Choroid plexus epithelial cell (primary cell): ENCODE measurements at places on chromosomes 2 and 18.

- no peak for DNase-seq
Observed at GRCh38 chr18:4581966-4582365, 126.9 kb upstream of the DLGAP1 start.

GRCh38 chr2:192186806-192187205 is 7.9 kb downstream of the TMEFF2 start:
- DNase-seq = no peak

GRCh38 chr2:100113990-100114433 is 28.4 kb downstream of the AFF3 start:
- no peak for DNase-seq

DNA sequence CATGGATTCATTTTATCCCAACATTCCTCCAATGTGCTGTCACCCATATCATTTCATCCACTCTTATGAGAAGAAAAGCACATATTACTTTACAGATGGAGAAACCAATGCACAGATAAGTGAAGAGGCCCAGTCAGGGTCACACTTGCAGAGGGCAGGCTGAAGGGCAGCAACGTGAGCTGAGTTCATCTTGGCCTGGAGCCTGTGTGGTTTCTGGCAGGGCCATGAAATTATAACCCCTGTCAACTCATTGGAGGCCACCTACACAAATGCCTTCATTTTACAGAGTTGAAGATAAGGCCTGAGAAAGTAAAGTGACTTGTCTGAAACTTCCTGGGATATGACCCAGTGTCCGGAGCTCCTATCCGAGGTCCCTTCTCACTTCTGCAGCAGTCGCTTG is 88.4 kb upstream of the NRP2 start:
- DNase-seq = peak; percentile 7

DNA sequence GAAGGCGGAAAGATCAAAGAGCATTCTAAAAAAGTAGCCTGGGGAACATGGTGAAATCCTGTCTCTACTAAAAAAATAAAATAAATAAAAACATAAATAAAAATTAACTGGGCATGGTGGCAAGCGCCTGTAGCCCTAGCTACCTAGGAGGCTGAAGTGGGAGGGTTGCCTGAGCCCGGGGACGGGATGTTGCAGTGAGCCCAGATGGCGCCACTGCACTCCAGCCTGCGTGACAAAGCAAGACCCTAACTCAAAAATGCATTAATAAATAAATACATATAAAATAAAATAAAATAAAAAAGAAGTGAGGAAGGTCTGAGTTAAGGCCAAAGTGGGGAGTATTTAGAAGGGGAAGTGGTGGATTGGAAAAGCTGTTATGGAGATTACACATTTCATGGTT is 1.3 kb upstream of the PSMD14 start:
- DNase-seq = no peak

- peak; percentile 99 for DNase-seq
Observed at GRCh38 chr2:168427451-168427850, 28.6 kb upstream of the CERS6 start.

DNA sequence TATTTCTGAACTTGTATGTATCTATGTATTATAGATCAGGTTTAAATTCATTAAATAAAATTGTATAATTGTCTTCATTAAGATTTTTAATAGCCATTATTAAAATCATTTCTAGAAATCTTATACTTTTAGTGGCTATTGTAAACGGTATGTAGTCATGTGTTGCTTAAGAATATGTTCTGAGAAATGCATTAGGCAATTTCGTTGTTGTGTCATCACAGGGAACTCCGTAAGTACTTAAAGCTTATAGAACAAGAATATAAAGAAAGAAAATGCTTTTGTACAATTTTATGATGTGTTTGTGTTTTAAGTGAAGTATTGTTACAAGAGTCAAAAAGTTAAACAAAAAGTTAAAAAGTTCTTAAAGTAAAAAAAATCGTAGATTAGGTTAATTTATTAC is 765.8 kb downstream of the METTL4 start:
- DNase-seq = no peak

GRCh38 chr2:68832233-68832869 is 38.8 kb downstream of the BMP10 start:
- DNase-seq = peak; percentile 69

GRCh38 chr2:215271446-215271845 is 40.4 kb upstream of the ATIC start:
- no peak for DNase-seq

DNA sequence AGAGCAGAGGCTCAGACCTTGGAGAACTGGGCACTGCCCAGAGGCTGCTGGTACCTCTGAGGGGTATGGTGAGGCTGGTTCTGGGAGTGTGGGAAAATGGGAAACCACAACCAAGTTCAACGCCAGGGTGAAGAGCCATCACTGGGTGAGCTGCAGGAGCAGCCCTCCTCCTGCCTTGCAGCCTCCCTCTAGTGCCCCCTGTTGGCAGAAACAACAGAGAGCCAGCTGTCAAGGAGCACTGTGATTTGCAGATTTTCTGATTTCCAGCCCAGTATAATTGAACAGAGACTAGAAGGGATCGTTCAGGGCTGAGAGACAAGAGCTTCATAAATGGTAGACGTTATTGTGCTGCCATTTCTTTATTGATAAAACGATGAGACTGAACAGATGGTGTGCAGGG is 50.5 kb downstream of the MAPK4 start:
- no peak for DNase-seq

DNA sequence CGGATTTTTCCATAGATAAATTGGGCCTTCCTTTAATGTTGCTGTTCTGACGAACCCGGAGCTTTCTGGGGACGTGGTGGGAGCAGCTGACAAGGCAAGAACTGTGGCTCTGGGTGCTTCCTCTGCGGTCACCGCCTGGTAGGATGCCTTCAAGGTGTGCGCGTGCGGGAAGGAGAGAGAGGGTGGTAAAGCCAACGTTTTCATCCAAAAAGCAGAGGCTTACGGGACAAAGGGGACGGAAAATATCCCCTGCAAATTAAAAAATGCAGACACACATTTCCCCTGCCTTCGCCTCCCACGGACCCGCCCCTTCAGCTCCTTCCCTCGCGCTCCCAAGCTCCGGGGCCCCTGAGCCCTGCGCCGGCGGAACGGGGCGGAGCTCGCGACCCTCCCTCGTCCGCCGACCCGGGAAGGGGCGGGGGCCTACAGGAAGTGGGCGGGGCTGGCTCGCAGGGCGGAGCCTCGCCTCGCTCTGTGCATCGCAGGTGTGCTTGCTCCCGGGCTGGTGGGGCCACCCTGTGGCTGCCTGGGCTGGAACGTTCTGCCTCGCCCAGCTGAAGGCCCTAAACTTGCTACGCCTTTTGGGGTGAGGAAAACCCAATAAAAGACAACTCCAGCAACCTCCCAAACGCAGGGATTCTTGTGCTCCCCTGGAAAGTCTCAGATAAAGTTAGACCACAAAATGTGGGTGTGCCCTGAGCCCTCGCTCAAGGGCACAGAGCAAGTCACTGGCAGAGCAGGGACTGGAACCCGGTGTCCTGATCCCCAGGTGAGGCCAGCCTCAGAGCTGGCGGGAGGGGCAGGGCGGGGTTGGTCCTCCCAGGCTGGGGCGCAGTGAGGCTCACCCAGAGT is 25.4 kb upstream of the SLC66A3 start:
- DNase-seq = peak; percentile 23

DNA sequence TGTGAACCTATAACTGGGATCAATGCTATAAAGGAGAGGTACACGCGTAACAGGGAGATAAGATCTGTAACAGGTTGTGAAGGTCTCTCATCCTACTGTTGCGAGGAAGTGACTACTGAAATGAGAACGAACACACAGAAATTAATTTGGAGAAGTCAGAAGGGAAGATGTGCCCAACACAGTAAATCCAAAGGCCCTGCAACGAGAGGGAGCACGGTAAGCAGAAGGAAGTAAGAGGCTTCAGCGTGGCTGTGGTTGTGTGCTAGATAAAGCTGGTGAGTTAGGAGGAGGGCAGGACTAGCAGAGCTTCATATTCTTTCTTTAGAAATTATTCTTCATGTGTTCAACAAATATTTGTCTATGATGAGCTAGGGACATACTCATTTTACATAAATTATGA is 2.5 kb upstream of the ATG16L1 start:
- no peak for DNase-seq

- no peak for DNase-seq
Observed at GRCh38 chr2:69961496-69961895, at the start of gene ASPRV1. Gene ASPRV1 (minus strand): TSS chr2:69961631. CDS start chr2:69961436, 195 bp downstream.

- DNase-seq = no peak
Observed at GRCh38 chr2:102126660-102127059, 15.9 kb upstream of the IL1R1 start.

DNA sequence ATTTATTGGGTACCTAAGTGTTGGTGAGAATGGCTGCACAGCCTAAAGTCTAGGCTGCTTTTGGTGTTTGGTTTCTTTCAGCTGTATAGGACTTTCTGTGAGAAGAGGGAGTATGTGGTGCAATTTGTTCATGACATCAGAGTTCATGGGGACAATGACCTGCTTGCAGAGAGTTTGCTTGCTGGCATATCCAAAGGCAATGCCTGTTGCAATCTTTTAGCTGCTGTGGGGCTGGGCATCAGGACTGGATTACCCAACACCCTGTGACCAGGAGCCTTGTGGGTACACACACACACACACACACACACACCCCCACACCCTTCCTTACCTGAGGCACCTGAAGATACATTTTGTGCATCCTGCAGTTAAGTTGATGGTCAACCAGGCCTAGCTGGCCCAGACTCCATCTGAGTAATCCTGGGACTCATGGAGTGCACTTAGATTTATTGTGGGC is 68.4 kb downstream of the LIPG start:
- no peak for DNase-seq

DNA sequence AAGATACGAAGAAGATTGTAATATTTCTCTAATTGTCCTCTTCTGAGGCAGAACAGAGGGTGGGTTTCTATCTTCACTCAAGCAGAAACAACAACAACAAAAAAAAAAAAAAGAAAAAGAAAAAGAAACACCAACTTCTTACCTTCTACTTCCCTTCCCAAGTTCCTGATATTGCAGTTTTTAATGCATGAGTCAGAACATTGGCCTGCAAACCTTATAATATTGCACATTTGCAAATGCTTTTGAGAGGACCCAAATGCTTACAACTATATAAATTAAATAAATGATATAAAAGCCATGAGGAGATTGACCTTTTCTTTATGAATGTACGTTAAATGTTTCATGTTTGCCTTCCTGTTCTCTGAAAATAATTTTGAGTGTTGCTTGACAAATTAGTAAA is 37.3 kb downstream of the PAX3 start:
- DNase-seq = no peak

DNA sequence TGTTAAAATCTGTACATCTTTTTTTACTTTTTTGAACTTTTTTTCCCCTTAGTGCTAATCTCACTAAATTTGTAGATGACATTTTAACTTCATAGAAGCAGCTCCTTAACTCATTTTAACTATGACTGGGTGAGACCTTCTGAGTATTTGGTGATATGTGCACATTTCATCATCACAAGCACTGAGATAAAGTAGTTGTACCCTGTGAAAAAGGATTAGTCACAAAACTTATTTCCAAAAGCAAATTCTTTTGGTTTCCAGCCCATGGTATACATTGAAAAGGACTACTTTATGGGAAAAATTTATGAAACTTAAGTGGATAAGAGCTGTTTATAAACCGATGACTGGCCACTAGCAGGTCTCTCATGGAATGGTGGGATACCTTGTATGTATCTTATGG is 581.5 kb downstream of the PLCL1 start:
- no peak for DNase-seq

GRCh38 chr2:60365556-60365955 is 187.9 kb downstream of the BCL11A start:
- DNase-seq = peak; percentile 15

DNA sequence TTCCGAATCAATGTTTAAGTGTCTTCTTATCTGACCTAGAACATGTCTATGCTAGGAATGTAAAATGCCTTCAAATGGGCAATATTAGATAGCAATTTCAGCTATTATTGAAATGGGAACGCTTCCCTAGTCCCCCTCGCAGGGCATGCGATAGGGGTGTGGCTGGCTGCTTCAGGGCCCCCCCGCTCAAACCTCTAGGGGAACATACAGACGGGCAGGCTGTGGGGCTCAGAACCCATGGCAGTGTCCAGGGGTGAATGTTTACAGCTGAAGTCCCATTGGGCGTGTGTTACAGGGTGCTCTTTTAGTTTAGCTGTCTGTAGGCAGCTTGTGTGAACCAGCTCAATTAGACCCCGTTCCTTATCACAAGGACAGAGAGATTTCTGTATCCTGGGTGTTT is 315.9 kb downstream of the DSEL start:
- DNase-seq = no peak

GRCh38 chr18:31850844-31851243 is 90.2 kb upstream of the SLC25A52 start:
- DNase-seq = no peak

GRCh38 chr2:121455446-121455845 is 75.2 kb upstream of the RNU4ATAC start:
- DNase-seq = no peak

- peak; percentile 29 for DNase-seq
Observed at GRCh38 chr2:157596992-157597681, 31.5 kb downstream of the ACVR1C start.

DNA sequence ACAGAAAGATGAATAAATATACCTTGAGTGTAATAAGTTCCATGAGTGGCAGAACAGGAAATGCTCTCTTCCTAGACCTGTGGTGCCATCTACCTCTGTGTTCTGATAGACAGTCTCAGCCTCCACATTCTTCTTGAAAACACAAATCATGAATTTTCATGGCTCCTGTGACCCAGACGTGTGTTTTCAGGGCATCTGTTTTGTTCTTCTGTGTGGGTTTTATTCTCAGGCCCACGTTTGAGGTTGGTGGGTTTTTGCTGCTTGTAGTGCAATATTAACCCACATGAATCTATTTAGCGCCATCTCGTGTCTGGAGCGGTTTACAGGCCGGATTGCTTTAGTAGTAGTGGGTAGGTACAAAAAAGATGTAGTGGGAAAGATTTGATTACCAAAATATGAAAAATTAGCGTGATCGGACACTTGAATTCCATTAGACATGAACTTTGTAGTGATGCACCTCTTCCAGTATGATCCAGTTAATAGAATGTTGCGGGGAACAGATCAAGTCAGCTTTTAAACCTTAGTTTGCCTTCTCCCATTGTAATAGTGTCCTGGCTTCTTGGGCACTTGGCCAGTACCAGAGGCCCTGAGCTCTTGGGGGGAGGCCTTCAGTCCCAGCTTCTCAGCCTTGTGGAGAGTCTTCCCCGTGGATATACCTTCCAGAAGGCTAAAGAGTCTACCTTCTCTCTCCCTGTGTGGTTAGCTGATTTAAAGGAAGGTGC is 256.5 kb downstream of the TPGS2 start:
- DNase-seq = peak; percentile 73

GRCh38 chr2:173030561-173031490 is 44.8 kb upstream of the MAP3K20 start:
- DNase-seq = no peak

- DNase-seq = no peak
Observed at GRCh38 chr2:50724837-50725236, 307.1 kb downstream of the NRXN1 start.

GRCh38 chr2:41622301-41622700 is 425.5 kb upstream of the PKDCC start:
- no peak for DNase-seq

- no peak for DNase-seq
Observed at GRCh38 chr2:166404831-166405568, 29.3 kb upstream of the SCN9A start.

GRCh38 chr2:134745023-134745422 is 26.2 kb upstream of the TMEM163 start:
- DNase-seq = no peak
